T-helper 2 cell (primary cell): ENCODE measurements at places on chromosomes 4 and X.

DNA sequence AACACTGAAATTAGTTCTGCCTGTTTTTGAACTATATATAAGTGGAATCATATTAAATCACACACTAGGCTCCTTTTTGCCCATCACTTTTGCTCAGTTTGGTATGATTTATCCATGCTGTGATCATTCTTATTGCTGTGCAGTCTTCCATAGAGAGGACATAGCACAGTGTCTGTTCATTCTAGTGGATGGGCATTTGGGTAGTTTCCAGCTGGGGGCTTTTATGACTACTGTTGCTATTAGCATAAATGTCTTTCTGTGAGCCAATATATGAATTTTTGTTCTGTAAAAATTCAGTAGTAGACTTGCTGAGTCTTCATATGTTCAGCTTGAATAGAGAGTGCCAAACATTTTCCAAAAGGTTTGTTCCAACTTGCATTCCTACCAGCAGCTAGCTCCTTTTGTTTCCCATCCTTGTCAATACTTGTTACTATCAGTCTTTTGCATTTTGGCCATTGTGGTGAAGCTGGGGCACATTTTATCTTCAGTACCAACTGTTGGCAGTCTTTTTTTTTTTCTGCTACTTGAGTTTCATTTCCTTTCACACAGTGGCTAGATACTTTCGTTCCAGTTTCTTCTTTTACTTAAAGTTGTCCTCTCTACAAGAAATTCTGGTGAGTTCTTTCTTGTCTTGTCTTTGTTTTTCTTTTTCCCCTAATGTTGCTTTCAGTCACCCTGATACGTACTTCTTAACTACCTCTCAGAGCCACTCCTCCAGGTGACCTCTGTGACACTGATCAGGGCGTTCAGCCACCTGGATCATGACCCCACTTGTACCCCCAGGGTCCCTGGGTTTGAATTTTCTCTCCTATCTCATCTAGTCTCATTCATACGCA, 87.0 kb downstream of the ANXA3 start:
- DNase-seq = no peak

GRCh38 chrX:38675856-38676255, 114.5 kb downstream of the TSPAN7 start:
- no peak for DNase-seq

- DNase-seq = no peak
Observed at GRCh38 chr4:112343330-112344080, 46.3 kb downstream of the ALPK1 start.

GRCh38 chrX:9678215-9678965, 87.3 kb downstream of the GPR143 start:
- no peak for DNase-seq

- no peak for DNase-seq
Observed at GRCh38 chrX:38817004-38817703, 15.9 kb downstream of the MID1IP1 start.
